ENCODE measurements at places on chromosomes 2 and 18.

GRCh38 chr2:85702800-85703199 lies 8.6 kb downstream of the GNLY start:
- no peak for DNase-seq

GRCh38 chr2:147211484-147211883 lies 633.3 kb upstream of the ACVR2A start:
- DNase-seq = no peak

GRCh38 chr2:80573950-80574349 lies 269.4 kb upstream of the LRRTM1 start:
- no peak for DNase-seq

DNA sequence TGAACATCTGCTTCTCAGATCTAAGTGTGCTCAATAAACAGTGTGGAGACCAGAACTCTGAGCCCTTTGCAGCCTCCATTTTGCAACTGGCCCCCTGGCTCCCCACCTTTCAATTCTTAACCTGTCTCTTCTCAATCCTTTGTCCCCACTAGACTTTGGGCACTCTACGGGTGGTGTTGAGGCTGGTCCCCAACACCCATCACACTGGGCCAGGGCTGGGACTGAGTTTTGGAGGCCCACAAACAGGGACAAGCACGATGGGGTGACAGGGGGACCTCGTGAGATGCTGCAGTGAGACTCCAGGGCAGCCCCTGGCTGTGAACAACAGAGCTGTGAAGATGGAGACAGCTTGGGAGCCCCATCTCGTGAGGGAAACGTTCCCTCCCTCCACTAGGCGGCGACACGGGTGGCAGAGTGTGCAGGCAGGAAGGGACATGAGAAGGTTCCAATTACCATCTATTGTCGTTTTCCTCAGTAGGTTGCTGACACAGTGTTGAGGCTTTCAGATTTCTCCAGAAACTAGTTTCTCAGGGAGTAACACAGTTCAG lies 1.2 kb downstream of the ANKMY1 start:
- DNase-seq = peak; percentile 42

DNA sequence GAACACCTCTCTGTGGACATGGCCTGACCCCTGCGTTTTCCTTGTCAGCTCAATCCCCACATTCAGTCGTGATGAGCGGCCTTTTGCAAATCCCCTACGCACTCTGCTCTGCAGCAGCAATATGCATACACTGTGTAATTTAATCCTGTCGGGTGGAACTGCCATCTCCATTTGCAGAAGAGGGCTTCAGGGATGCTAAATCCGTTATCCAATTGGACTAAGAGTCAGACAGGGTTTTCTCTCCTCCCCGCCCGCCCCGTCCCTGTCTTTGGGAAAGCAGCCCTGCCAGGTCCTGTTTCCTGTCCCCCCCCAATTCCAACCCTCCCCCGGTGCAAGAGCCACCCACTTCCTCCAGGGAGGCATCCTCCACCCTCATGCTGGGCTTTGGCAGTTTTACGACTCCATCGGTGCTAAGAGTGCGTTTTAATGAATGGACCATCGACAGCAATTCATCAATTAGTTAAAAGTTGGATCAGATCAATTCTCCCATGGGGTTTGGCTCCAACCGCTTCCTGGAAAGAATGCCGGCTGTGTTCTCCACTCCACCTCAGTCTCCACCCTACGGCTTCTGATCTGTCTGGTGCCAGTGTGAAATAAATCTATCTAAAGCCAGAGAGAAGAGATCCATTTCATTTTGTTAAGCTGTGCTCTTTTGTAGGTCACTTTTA lies 53.5 kb upstream of the ASAP2 start:
- no peak for DNase-seq

DNA sequence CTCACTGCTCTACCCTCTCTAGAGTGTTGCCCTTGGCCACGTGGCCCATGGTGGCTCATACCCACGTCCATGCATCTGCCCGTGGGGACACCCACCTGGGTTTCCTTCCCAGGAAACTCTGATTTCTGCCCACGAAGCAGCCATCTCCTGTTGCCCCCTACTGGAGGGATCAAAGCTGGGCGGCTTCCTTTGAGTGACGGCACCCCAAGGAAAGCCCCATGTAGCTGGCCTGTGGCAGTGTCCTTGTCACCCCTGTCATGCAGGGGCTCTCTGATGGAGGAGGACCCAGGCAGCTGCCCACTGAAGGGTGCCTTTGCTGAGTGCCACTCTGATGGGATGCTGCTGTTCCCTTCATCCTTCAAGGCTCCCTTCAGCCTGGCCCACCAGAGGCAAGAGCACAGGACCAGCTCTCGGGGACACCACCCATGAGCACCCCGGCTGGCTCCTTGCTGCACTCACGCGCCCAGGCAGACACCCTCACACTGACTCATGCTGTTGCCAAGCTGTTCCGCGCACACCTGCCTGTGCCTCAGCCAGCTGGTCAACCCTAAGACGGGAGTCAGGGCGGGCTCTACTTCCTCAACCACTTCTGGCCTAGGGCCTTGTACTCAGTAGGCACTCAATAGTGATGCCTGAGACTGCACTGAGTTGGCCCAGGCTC lies 101.1 kb downstream of the CTIF start:
- DNase-seq = no peak

- DNase-seq = no peak
These were observed 136.0 kb upstream of the AGAP1 start for GRCh38 chr2:235357881-235358280.

- DNase-seq = no peak
These were observed 43.9 kb downstream of the PKDCC start for GRCh38 chr2:42091671-42092070.

- DNase-seq = no peak
These were observed 22.7 kb downstream of the CYP20A1 start for GRCh38 chr2:203261326-203262159.
